Skeletal muscle tissue (tissue), 5 donors: ENCODE measurements at places on chromosomes 1 and 21. TPM values are rescaled to one million over a fixed set of nuclear protein-coding genes. Genes with fewer than 3 reads are reported as not detected.

The PGBD5 gene
- total RNA-seq = 5.7 TPM

The DRAXIN gene
- not detected for total RNA-seq

The GUCA2A gene
- not detected for total RNA-seq

The C1orf87 gene
- not detected for total RNA-seq

The PIK3C2B gene
- total RNA-seq = 31.8 TPM

The PRPF38A gene
- 10.4 TPM for total RNA-seq
